Hepatocyte (in vitro differentiated cells): ENCODE measurements at places on chromosomes 12 and 14. TPM values are rescaled to one million over a fixed set of nuclear protein-coding genes. Genes with fewer than 3 reads are reported as not detected.

DNA sequence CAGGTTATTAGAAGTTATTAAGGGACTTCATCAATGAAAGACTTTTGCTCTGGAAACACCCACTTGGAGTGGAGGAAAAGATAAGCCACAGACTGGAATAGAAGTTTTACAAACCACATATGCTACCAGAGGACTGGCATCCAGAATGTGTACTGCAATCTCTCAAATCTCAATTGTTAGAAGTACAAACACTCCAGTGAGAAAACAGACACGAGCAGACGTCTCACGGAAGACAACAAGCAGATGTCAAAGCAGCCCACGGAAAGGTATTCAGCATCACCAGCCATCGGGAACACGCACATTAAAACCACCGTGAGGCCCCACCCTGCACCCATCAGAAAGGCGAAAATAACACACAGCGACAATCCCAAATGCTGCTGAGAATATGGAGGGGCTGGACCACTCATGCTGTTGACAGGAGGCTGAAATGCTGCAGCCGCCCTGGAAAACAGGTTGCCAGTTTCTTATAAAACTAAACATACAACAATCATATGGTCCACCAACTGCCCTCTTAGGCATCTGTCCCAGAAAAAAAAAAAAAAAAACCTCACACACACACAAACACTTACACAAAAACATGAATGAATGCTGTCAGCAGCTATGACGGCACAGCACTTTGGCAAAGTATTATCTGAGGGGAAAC is 131.9 kb upstream of the SFSWAP start:
- peaks cover 5% of the 10 kb centered on the region for H3K4me1 ChIP-seq
- H3K36me3 ChIP-seq = no peaks in the 10 kb centered on the region
- peaks cover 21% of the 10 kb centered on the region for H3K27me3 ChIP-seq
- H3K4me3 ChIP-seq = no peak overlapping the region

- H3K4me3 ChIP-seq = no peak overlapping the region
- no peaks in the 10 kb centered on the region for H3K27me3 ChIP-seq
- DNase-seq = peak; percentile 21
- no peaks in the 10 kb centered on the region for H3K4me1 ChIP-seq
- no peaks in the 10 kb centered on the region for H3K36me3 ChIP-seq
- no peak overlapping the region for H3K27ac ChIP-seq
Measured at GRCh38 chr12:87120440-87120839, 864.2 kb upstream of the MGAT4C start.

DNA sequence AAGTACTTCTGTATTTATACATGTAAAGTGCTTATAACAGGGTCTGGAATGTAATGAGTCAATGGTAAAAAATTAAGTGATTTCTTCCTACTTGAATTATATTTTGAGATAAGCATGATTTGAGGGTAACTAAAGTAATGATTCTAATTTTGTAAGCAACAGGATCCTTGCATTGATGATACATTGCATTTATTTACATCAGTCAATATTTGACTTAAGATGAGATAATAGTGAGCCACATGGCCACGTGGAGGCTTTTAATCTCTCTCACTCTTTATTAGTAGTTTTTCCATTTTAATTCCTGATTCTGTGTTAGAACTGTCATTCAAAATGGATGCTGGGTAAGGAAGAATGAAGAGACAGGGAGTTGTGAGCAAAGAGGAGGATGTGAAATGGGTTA is 298.1 kb upstream of the PRICKLE1 start:
- no peak overlapping the region for H3K27ac ChIP-seq
- H3K27me3 ChIP-seq = no peaks in the 10 kb centered on the region
- no peak for DNase-seq
- no peaks in the 10 kb centered on the region for H3K36me3 ChIP-seq
- H3K4me3 ChIP-seq = no peak overlapping the region

The POU6F1 gene
- 3.2 and 5.9 TPM in 2 replicates for polyA plus RNA-seq

DNA sequence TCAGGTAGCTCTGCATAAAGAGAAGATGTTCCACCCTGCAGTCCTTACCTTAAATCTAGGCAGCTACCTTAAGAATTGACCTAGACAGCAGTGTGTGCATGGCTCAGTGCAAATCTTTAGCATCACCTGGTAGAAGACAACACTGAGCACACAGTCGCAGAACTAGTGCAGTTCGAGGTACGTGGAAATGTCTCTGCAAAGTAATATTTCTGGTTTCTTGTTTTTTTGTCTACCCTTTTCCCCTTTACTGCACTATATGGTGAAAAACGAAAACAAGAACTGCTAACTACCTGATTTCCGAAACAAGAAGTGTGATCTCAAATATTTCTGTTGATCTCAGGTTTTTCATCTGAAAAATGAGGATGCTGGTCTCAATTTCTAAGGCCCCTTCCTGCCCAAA is 82.5 kb downstream of the ETV6 start:
- H3K4me3 ChIP-seq = no peak overlapping the region
- H3K27me3 ChIP-seq = no peaks in the 10 kb centered on the region
- H3K27ac ChIP-seq = peak overlapping the region; percentile 76
- peaks cover 28% of the 10 kb centered on the region for H3K4me1 ChIP-seq

DNA sequence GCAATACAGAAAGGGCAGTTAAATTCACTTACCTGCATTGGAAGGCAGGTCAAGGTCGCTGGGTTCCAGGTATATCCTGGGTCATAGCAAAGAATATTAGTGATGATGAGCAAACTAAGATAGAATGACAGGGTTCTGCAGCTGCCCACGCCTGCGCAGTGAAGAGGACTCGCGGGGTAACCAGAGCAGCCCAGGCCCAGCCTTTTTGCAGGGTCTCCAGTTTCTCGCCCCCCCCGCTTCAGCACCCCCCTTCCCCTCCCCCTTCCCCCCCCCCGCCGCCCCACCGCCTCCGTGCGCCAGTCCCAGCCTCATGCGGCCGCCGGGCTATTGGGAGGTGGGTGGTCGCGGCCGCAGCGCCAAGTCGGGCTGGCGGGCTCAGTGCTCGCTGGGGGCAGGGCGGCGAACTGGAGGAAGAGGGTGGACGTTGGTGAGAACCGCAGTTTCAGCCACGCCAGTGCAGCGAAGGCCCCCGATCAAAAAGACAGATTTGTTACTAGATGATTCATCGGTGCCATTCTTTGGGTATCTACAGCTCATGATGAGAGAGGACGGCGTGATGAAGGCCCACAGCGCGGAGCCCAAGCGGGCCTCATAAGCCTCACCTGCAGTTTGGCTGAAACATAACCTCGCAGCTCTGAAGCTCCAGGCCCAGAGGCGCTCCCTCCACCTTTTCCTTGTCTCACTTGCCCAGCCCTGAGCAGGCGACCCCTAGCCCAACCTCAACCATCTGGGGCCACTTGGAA is 20.2 kb downstream of the SLC2A3 start:
- H3K36me3 ChIP-seq = no peaks in the 10 kb centered on the region
- H3K4me3 ChIP-seq = no peak overlapping the region
- no peak for DNase-seq
- no peak overlapping the region for H3K27ac ChIP-seq

The EID3 gene
- polyA plus RNA-seq = 1.7 and 3.8 TPM in 2 replicates

DNA sequence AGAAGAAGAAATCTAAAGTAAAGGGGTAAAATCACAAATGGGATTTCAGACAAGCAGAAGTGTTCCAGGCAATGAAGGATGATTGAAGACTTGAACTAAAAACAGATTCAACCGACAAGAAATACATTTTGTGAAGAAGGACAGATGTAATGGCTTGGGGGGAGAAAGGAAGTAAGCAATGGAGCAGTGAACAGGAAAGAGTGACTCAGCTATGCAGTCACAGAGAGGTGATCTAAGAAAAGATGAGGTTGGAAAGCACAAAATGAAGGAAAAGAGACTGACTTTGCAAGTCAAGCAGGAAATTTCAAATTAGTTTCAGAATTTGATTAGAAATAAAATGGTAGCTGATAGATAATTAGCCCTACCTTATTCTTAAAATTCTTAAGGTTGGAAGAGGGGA is 66.5 kb downstream of the PUS7L start:
- no peak overlapping the region for H3K27ac ChIP-seq
- no peaks in the 10 kb centered on the region for H3K4me1 ChIP-seq
- DNase-seq = no peak

DNA sequence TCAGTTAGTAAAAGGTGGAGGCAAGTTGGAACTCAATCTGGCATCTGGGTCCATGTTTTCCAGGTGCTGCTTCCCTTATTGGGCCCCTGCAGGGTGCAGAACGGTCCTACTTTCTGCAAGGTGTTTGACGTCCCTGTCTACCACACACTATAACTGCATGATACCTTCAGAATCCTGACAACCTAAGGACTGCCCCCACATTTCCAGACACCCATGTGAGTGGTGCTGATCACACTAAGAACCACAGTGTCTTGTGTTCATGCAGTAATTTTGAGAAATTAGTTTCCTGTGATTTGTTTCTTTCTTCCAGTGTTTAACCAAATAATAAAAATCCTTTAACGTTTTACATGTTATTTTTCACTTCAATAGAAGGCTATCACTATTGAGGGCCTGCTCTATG is 121.1 kb upstream of the MDM1 start:
- peaks cover 14% of the 10 kb centered on the region for H3K4me1 ChIP-seq
- no peak for DNase-seq
- H3K36me3 ChIP-seq = no peaks in the 10 kb centered on the region
- H3K27ac ChIP-seq = no peak overlapping the region
- H3K27me3 ChIP-seq = no peaks in the 10 kb centered on the region

GRCh38 chr12:29131539-29131938 is 17.5 kb upstream of the FAR2 start:
- H3K27ac ChIP-seq = no peak overlapping the region
- H3K36me3 ChIP-seq = no peaks in the 10 kb centered on the region
- H3K4me1 ChIP-seq = no peaks in the 10 kb centered on the region
- no peak overlapping the region for H3K4me3 ChIP-seq
- no peaks in the 10 kb centered on the region for H3K27me3 ChIP-seq

GRCh38 chr14:93286212-93286890 is 46.5 kb downstream of the BTBD7 start:
- no peaks in the 10 kb centered on the region for H3K4me1 ChIP-seq
- no peaks in the 10 kb centered on the region for H3K27me3 ChIP-seq
- no peak overlapping the region for H3K4me3 ChIP-seq
- H3K27ac ChIP-seq = peak overlapping the region; percentile 39
- no peak for DNase-seq
- no peaks in the 10 kb centered on the region for H3K36me3 ChIP-seq

GRCh38 chr12:85693093-85693665 is 143.0 kb downstream of the RASSF9 start:
- H3K36me3 ChIP-seq = no peaks in the 10 kb centered on the region
- H3K4me1 ChIP-seq = no peaks in the 10 kb centered on the region
- no peaks in the 10 kb centered on the region for H3K27me3 ChIP-seq
- DNase-seq = no peak
- H3K27ac ChIP-seq = no peak overlapping the region

The CCDC196 gene
- not detected in 2 replicates for polyA plus RNA-seq

The TMEM30B gene
- polyA plus RNA-seq = 12.4 and 19.3 TPM in 2 replicates

DNA sequence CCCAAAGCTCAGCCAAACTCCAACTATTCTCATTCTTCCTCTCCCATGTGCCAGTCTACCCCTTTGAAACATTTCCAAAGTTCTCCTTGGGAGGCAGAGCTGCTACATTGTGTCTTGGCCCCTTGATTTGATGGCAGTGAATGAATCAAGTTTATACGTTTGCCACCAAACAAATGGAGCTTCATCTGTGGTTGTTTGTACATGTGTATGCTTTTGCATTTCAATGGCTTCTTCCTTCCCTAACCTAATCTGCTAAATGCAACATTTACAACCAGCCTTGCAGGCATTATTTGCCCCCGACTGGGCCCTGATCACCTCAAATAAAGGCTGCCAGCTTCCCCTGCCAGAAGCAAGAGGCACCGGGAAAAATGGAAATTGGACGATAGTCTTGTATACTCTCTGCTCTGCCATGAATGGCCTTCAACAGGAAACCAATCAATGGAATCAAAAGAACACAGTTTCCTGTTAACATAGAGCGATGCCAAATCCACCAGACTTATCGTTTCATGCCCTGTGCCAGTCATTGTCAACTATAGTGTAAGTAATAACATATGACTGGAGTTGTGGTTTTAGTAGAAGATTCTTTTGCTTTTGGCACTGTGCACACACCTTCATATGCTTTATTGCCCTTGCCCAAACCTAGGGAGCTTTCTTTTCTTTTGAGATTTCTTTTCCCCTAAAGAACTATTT is 97.8 kb downstream of the TMEM30B start:
- peak; percentile 8 for DNase-seq
- H3K4me3 ChIP-seq = no peak overlapping the region
- no peaks in the 10 kb centered on the region for H3K27me3 ChIP-seq
- H3K4me1 ChIP-seq = peaks cover 4% of the 10 kb centered on the region
- H3K27ac ChIP-seq = no peak overlapping the region

DNA sequence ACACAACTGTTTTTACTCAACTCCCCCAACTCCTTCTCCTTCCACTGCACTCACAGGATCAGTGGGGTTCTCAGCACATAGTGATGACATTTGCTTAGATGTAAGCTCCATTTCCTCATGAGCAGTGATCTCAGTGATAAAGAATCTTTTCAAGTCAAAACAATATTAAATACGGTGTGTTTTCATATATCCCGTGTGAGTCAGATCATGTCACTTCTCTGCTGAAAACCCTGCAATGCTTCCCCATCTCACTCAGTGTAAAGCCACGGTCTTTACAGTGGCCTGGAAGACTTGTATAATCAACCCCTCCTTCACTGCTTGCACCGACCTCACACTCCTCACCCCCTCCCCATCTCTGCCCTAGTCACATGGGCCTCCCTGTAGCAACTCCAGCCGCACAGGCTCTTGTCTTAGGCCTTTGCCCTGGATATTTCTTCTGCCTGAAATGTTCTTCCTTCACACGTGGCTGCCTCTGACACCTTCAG is 149.7 kb upstream of the ARHGAP5 start:
- H3K27me3 ChIP-seq = no peaks in the 10 kb centered on the region
- H3K4me1 ChIP-seq = peaks cover 12% of the 10 kb centered on the region
- no peaks in the 10 kb centered on the region for H3K36me3 ChIP-seq

The FERMT2 gene
- polyA plus RNA-seq = 38.6 and 45.9 TPM in 2 replicates

The KERA gene
- 0.34 and 0.97 TPM in 2 replicates for polyA plus RNA-seq

The CMTM5 gene
- 0.23 and 0.28 TPM in 2 replicates for polyA plus RNA-seq

The MSRB3 gene
- polyA plus RNA-seq = 16.9 and 17.1 TPM in 2 replicates

The IL26 gene
- polyA plus RNA-seq = not detected in 2 replicates

The APOF gene
- polyA plus RNA-seq = 0.55 TPM in 1 of 2 replicates, not detected in the other

The KCNC2 gene
- polyA plus RNA-seq = not detected in 2 replicates

The HHIPL1 gene
- polyA plus RNA-seq = 0.88 and 1.4 TPM in 2 replicates

GRCh38 chr12:12791756-12792369 is 6.4 kb downstream of the APOLD1 start:
- H3K36me3 ChIP-seq = no peaks in the 10 kb centered on the region
- H3K27ac ChIP-seq = peak overlapping the region; percentile 36
- no peaks in the 10 kb centered on the region for H3K27me3 ChIP-seq
- H3K4me3 ChIP-seq = no peak overlapping the region

DNA sequence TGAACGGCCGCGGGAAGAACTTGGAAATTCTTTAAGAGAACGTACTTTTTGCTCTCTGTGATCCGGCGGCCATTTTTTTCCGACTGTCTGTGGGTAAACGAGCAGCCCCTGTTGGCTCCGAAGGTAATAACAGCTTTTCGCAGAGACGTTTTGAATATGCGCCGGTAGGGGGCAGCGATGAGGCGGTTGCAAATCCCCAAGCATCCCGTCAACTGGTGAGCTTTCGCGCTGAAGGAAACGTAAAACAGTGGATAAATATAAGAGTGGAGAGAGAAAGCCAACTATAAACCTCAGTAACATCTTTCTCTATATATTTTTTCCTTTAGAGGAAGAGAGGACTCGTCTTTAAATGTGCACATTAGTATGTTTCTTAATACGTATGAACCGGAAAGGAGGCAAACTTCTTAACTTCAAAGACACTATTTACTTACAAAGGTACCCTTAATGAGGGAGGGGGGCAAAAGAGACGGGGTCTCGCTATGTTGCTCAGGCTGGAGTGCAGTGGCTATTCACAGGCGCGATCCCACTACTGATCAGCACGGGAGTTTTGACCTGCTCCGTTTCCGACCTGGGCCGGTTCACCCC is 9.6 kb upstream of the NEMF start:
- peaks cover 11% of the 10 kb centered on the region for H3K4me1 ChIP-seq
- no peaks in the 10 kb centered on the region for H3K36me3 ChIP-seq
- peak; percentile 93 for DNase-seq
